Right ventricle myocardium superior (tissue), 1 donor: ENCODE measurements at places on chromosomes 11 and 22. TPM values are rescaled to one million over a fixed set of nuclear protein-coding genes. Genes with fewer than 3 reads are reported as not detected.
A peak's percentile ranks its signal among the peaks of the same experiment; 100 is the strongest.

GRCh38 chr22:24429411-24430365 lies 2.3 kb downstream of the ADORA2A start:
- peak; percentile 76 for DNase-seq

- DNase-seq, result no peak
Observed at GRCh38 chr11:118274186-118274585, 10.1 kb upstream of the MPZL2 start.

- peak; percentile 91 for DNase-seq
Observed at GRCh38 chr22:50526108-50526833, 873 bp upstream of the SCO2 start.

GRCh38 chr22:44782363-44782963 lies 30.1 kb downstream of the ARHGAP8 start:
- no peak for DNase-seq

DNA sequence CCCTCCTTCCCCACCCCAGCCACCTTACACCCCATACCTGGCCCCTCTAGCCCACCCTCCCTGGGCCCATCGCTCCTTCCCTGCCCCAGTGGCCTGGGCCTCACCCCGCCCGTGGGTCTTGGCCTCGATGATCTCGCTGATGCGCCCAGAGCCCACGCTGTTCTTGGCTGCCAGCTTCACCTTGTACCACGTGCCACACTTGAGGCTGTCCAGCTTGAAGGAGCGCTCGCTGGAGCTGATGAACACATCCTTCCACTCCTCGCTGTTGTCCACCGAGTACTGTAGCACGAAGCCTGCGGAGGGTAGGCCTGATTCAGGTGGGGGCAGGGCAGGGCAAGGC lies 110.1 kb downstream of the CEP164 start:
- DNase-seq, result no peak

- no peak for DNase-seq
Observed at GRCh38 chr11:113282898-113283437, 31.4 kb upstream of the TTC12 start.

DNA sequence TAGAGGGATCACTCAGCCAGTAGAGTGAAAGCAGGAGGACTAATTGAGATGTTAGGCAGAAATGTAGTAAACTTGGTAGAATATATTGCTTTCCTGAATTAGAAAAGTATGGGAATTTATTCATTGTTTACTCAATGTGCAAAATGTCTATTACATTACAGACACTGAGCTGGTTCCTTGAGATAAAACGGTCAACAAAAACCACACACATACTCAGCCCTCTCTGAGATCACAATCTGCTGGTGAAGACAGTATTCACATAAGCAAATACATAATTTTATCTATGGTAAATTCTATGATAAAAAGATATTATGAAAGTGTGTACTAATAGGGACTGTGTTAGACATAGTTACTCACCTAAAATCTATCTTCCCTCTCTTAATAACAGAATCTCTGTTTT lies 833.5 kb downstream of the KCNA4 start:
- DNase-seq, result no peak

GRCh38 chr22:44449061-44449682 lies 48.9 kb downstream of the RTL6 start:
- DNase-seq, result no peak

DNA sequence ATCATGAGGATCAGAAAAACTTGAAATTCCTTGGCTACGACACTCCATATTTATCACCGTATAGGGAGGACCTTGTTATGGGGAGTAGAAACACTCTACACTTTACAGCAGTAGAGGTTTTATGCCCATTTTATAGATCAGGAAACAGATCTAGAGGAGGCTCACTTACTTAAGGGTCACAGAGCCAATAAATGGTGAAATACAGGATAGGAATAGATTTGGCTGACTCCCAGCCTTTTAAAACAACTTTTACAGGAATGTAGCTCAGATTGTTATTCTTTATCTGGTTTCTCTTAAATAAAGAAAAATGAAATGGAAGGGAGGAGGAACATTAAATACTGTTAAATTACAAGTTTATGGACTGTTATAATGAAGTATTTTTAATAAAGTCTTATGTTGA lies 14.8 kb downstream of the FBXO7 start:
- no peak for DNase-seq

DNA sequence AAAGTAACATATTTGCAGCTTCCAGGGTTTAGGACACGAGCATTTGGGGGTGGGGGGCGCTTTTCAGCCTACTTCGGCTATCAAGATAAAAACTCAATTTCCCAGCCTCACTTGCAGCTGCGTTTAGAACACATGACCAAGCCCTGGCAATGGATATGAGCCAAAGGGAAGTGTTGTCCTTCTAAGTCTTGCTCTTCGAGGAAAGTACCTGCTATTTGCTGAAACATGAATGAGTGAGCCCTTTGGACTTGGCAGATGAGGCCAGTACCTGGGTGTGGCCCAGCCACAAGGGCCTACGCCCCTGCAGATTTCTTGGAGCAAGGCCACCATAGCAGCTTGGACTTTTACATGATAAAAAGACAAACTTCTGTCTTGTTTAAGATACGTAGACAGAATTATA lies 60.2 kb upstream of the SORL1 start:
- DNase-seq, result no peak

DNA sequence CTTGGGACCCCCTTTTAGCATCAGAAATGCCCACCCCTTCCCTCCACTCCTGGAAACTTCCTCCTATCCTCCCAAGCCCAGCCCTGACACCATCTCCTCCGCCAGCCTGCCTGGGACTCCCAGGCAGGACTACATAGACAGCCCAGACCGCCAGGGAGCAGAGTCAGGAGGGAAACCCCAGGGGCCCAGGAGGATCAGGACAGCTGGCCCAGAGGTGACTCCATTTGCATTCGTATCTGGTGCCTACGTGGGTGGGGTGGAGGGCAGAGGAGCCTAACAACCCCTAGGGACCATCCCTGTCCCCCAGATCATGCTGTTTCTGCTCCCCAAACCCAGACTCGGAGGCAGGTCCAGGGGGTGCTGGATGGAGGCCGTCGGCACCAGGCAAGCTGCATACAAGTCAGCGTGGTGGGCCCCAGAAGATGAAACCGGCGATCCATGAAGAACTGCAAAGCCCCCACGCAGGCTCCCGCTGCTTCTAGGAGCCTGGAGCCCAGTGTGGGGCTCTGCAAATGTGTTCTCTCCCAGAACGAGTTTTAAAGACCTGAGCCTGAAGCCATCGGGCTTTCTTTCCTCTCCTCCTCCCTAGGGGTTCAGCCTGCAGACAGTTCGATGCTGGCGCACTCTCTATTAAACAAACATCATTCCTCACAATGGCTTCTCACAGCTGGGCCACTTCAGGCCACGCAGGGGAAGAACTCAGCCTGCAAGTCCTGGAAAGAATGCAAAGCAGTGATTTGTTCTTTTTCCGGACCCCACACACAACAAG lies 1506.8 kb downstream of the BRD1 start:
- peak; percentile 24 for DNase-seq

DNA sequence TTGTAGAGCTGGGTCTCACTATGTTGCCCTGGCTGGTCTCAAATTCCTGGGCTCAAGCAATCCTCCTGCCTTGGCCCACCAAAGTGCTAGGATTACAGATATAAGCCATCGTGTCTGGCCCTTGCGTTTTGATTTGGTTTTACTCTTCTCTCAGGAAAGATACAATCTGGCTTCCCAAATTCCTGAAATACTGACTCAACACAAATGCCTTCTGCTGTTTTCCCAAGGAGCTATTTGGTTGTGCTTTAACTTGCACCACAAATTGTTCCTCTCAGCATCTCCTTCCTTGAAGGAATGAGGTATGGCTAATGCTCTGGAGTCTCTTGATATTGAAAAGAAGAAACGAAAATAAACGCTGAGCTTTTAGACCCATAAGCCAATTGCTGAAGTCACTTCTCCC lies 110.0 kb upstream of the PAX6 start:
- no peak for DNase-seq

GRCh38 chr11:76656571-76657081 lies 13.9 kb downstream of the LRRC32 start:
- DNase-seq, result peak; percentile 45

DNA sequence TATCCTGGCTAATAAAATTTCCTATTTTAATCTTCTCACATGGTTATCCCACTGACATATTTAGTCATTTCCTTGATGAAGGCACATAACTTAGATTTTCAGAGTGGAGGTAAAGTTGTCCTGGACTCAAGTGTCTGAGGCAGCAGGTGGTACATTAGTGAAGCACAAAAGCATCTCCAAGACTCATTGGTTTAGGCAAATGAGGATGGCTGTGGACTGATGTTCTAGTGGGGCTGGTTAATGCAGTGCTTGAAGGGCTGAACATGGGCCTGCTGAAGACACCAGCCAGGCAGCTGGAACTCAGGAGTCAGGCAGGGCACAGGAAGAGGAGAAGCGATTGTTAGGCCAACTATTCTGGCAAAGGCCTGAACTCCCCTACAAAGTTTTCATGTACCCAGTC lies 76.3 kb upstream of the SESN3 start:
- DNase-seq, result no peak

DNA sequence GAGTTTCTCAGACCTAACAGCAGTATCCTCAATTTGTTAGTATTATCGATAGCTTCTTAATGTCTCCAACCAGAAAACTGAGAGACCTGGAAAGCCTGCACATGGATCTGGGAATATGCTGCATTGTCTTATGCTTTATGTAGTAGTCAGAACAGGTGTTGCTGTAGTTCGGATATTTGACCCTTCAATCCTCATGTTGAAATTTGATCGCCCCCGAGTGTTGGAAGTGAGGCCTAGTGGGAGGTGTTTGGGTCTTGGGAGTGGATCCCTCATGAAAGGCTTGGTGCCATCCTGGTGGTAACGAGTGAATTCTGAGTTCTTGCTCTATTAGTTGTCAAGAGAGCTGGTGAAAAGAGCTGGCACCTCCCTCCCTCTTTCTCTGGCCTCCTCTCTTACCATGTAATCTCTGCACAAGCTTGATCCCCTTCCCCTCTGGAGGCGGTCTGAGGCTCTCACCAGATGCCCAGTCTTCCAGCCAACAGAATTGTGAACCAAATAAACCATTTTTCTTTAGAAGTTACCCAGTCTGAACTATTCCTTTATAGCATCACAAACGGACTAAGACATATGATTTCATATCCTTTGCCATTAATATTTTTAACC lies 227.1 kb downstream of the DDX10 start:
- DNase-seq, result no peak

DNA sequence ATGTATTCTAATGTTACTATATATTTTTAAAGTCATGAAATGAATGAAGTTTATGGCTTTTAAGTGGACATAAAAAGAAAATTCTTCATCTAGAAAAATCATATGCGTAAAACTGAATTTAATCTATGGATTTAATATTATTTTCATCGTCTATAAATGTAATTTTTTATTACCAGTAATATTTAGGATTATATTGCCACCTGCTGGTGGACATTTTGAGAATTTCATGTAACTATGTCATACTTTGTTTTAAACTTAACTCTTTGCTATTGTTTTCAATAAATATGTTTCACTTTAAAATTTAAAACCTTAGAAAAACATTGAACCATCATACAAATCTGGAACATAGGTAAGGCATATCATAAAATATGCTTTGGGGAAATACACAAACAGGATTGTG lies 66.5 kb upstream of the CEP126 start:
- DNase-seq, result no peak

- no peak for DNase-seq
Observed at GRCh38 chr11:121421149-121421901, 30.8 kb upstream of the SORL1 start.

DNA sequence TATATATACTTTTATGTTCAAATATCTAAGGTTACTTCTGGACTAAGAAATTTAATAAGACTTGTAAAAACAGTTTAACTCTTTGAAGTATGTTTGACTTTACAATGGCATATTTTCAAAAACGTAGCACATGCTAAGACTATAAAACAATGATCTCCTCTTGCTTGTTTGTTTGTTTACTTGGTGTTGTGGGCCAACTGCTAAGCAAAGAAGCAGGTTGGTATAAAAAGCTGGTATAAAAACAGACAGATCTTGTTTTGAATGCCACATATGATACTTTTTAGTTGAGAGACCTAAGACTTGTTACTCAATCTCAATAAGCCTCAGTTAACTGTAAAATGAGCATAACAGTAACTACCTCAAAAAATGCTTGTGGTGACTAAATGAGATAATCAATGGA lies 1206.3 kb downstream of the LRRC4C start:
- no peak for DNase-seq

GRCh38 chr11:44578279-44578678 lies 12.8 kb downstream of the CD82 start:
- no peak for DNase-seq

- peak; percentile 18 for DNase-seq
Observed at GRCh38 chr11:64590763-64591221, at the start of gene SLC22A12. SLC22A12 (plus strand) TSS chr11:64591220; CDS start chr11:64591557, 337 bp downstream.

- DNase-seq, result no peak
Observed at GRCh38 chr22:32870474-32870873, 69.0 kb downstream of the TIMP3 start.

DNA sequence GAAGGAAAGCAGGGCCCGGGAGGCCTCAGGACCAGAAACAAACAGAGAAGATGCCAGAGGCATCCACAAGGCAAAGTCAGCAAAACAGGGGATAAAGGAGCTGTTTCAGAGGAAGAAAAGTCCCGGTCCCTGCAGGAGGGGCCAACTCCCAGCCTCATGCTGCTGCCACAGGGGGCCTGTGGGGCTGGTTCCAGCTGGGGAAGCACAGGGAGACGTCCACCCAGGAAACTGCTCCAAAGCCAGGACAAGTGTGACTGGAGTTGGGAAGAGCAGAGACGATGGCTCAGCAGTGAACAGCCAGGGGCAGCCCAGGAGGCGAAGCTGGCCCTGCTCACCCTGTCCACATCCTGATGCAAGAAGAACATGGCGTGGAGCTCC lies 454.4 kb downstream of the BRD1 start:
- no peak for DNase-seq

The BTBD10 gene
- total RNA-seq, result 17.8 TPM

The FOLR2 gene
- total RNA-seq, result 27.1 TPM

The HDHD5 gene
- 59.8 TPM for total RNA-seq

The YPEL4 gene
- 0.54 TPM for total RNA-seq

The B3GAT1 gene
- 0.11 TPM for total RNA-seq

The KCNQ1 gene
- total RNA-seq, result 33.4 TPM

The ACTN3 gene
- total RNA-seq, result not detected

The APOL5 gene
- total RNA-seq, result not detected

The LIMK2 gene
- 8.5 TPM for total RNA-seq

The TRMT2A gene
- total RNA-seq, result 21.9 TPM

The CRYBA4 gene
- total RNA-seq, result not detected

The UBASH3B gene
- 2.5 TPM for total RNA-seq

The NLRP14 gene
- not detected for total RNA-seq
